EH (cell line): ENCODE measurements at places on chromosomes 1 and 21.

GRCh38 chr21:31201144-31201543 is 142.9 kb downstream of the TIAM1 start:
- no peak for DNase-seq

DNA sequence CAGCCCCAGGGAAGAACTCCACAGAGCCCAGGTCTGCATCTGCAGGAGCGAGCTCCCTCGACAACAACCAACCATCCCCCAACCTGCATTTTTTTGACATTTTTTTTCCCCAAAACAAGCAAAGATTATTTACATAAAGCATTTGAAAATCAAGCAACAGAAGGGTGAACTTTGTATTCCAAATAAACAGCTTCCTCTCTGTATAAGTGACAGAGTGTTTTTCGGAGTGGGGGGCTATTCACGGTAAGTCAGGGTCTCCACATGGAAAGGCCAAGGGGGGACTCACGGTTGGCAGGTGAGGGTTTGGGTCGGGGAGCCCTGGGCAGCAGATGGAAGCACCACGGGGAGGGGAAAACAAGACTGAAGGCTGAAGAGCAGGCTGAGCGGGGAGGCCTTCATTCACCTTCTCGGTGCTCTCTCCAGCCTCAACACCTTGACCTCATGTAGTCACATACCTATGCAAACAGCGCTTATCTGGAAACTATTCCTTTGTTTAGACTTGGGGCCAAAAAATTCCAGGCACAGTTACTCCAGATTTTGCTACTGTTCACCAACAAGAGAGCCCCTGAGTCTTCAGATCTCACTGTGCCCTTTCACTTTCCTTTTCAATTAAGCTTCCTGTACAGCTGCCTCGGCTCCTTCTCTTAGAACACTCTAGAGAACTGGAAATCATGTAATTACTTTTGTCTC is 27.6 kb downstream of the C2CD2 start:
- peak; percentile 53 for DNase-seq

GRCh38 chr1:17521946-17522612 is 17.4 kb upstream of the ARHGEF10L start:
- no peak for DNase-seq

GRCh38 chr1:207397525-207397926 is 56.6 kb upstream of the CR2 start:
- no peak for DNase-seq

- no peak for DNase-seq
Observed at GRCh38 chr21:15624646-15625045, 105.1 kb upstream of the USP25 start.

GRCh38 chr21:37231249-37231645 is 35.9 kb downstream of the VPS26C start:
- no peak for DNase-seq

GRCh38 chr1:203796236-203796605 is 798 bp downstream of the ZBED6 start:
- DNase-seq: peak; percentile 60

GRCh38 chr1:211352985-211353515 is 26.4 kb downstream of the TRAF5 start:
- peak; percentile 34 for DNase-seq

- no peak for DNase-seq
Observed at GRCh38 chr1:3680488-3681230, 28.3 kb downstream of the TP73 start.

- no peak for DNase-seq
Observed at GRCh38 chr1:184892116-184892515, 82.2 kb downstream of the NIBAN1 start.

DNA sequence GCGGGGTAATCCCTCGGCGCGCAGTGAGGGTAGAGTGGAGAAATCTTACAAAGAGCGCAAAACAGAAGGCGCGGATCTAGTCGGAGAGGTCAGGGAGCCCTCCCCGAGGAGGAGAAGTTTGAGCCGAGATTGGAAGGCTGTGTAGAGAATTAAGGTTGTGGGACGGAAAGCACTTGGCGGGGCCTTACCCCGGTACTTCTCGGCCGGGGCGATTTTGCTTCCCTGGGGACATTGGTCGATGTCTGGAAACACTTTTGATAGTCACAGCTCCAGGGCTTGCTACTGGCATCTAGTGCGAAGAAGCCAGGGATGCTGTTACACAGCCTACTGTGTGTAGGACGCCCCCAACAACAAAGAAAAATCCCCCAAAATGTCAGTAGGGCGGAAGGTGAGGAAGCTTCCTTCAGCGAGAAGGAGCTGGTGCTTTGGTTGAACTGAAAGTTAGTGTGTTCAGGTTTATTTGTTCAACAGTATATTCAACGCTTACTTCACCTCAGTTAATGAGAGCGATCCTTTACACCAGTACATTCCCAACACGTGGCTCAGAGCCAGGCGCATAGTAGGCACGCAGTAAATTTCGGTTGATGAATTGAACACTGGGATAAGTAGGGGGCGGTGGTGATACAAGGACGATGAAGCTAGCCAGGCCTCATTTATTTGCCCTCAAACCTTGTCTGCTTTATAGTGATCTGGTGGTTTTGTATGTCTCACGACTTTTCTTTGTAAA is 807 bp downstream of the CEP85 start:
- peak; percentile 37 for DNase-seq

- no peak for DNase-seq
Observed at GRCh38 chr1:172875892-172876291, 174.8 kb downstream of the TNFSF18 start.

DNA sequence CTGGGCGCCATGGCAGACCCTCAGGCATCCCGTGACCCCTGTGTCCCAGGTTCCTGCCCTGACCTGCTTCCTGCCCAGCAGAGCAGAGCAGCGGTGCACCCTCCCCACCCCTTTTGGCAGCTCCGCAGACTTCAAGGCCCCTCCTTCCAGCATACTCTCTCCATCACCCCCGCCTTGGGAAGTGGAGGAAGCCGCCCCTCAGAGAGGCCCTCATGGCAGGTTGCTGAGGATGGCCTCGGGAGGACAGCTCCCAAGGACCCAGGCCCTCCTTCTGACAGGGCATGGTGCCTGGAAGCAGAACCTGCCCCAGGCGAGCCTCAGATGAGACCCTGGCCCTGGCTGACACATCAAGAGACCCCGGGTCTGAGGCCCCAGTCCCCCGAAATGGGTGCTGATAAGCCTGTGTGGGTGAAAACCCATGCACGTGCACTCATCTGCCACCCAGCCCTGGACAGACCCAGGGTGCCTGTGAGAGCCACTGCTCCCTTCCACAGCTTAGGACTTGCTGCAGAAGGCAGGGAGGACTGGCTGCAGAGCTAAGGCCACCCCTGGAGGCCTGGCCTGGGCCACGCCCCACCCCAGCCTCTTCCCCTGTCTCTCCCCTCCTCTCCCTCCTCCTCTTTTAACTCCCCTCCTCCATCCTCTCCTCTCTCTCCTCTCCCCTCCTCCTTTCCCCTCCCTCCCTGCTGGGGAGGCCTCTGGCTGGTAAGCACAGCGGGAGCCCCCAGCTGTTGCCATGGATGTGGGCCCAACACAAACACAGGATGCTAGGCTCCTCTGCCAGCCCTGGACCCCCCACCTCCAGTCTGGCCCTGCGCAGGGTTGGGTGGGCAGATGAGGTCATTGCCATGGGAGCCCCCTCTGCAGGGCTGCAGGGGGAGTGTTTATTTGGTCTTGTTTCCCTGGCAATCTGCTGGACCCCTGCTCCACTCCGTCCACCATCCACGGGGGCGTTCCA is 33.7 kb downstream of the WNT9A start:
- no peak for DNase-seq

DNA sequence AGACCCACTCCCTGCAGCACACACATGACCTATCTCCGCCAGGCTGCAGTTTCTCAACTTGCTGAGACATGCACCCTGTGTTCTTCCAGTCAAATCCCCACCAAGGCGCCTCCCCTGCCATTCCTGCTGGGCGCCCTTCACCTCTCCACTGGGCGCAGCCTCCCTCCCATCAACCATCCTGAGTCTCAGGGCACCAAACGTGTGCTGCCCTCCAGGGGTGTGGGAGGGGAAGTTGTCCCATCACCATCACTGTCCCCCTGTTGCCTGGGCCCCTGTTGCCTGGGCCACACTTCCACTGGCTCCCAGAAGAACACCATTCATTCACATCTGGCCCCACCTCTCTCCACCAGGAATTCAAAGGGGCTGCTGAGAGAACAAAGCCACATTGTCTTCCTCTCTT is 44.9 kb upstream of the EFHD2 start:
- no peak for DNase-seq

- DNase-seq: no peak
Observed at GRCh38 chr21:44626673-44627143, at the start of gene KRTAP10-9. Gene KRTAP10-9 (plus strand): TSS chr21:44627093. CDS start chr21:44627172, 79 bp downstream.

- DNase-seq: no peak
Observed at GRCh38 chr1:230307213-230307612, 118.9 kb downstream of the PGBD5 start.

GRCh38 chr1:18893120-18893519 is 9.2 kb downstream of the ALDH4A1 start:
- DNase-seq: peak; percentile 70

GRCh38 chr1:91684481-91685196 is 184.0 kb downstream of the CDC7 start:
- DNase-seq: peak; percentile 31

DNA sequence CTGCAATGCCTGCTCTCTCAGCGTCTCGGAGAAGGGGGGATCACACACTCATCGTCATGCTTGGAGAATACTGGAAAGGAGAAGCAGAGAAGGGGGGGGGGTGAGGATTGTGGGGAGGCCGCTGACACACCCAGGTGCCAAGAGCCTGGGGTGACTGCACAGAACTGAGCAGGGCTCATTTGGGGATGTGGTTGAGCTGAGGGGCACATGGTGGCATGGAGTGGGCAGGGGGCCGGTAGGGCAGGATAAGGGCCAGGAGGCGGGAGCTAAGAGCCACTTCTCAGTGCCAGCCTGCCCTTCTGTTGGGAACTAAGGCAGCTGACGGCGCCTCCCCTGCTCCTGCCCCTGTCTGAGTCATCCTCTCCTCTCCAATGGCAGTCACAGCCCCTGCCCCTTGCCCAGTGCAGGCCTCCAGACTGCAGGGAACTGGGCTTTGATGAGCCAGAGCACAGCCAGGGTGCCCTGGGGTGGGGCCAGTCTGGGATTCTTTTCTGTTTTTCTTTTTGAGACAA is 27.2 kb downstream of the MRPL37 start:
- peak; percentile 65 for DNase-seq
